NCI-H446 (cell line): ENCODE measurements at places on chromosomes 2 and 18.
A peak's percentile ranks its signal among the peaks of the same experiment; 100 is the strongest.

GRCh38 chr2:49224426-49225010 is 70.2 kb upstream of the FSHR start:
- DNase-seq = peak; percentile 88

DNA sequence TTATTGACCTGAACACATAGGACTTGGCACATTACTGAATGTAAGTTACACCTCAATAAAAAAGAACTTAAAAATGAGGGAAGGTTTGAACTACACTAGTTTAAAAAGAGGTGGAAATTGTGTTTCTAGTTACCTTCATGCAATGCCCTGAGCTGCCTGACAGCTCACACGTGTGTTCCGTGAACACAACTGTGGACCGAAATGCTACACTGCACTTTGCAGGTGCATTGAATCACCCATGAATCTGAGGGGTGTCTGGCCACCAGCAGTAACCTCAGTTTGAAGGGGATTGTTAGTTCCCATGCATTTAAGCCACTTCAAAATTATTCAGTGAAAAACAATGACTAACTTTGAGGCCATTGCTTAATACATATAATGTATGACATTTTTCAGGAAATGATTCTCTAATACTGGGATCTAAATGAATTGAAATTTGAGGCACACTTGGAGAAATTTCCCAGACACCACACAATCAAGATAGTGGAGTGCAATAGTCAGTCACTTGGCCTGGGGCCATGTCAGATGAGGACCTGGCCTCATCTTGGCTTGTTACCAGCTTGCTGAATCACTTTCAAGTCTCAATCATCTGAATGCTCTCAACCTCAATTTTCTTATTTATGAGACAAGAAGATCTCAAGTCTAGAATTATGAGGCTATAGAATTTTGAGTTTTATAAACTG is 59.3 kb downstream of the MYL12B start:
- peak; percentile 84 for DNase-seq

- no peak for DNase-seq
Observed at GRCh38 chr2:134365356-134365755, 111.5 kb downstream of the MGAT5 start.

DNA sequence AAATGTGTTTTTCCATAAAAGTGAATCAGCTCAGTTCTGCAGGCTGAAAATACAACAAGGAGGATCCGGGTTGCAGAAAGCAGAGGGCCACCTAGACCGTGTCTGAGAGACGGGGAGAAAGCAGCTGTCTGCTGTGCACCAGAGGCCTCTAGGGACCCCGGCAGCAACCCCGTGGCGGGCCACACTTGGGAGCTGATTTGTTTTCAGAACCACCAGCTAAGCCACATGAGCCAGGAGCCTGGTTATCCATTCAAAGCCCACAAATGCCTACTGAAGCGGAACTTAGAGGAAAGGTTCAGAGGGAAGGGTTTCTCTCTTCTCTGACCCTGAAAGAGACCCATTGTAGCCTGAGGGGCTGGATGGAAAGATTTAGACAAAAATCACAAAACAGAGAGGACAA is 28.4 kb upstream of the ID2 start:
- no peak for DNase-seq

- DNase-seq = no peak
Observed at GRCh38 chr2:4174796-4175195, 471.4 kb downstream of the DCDC2C start.

DNA sequence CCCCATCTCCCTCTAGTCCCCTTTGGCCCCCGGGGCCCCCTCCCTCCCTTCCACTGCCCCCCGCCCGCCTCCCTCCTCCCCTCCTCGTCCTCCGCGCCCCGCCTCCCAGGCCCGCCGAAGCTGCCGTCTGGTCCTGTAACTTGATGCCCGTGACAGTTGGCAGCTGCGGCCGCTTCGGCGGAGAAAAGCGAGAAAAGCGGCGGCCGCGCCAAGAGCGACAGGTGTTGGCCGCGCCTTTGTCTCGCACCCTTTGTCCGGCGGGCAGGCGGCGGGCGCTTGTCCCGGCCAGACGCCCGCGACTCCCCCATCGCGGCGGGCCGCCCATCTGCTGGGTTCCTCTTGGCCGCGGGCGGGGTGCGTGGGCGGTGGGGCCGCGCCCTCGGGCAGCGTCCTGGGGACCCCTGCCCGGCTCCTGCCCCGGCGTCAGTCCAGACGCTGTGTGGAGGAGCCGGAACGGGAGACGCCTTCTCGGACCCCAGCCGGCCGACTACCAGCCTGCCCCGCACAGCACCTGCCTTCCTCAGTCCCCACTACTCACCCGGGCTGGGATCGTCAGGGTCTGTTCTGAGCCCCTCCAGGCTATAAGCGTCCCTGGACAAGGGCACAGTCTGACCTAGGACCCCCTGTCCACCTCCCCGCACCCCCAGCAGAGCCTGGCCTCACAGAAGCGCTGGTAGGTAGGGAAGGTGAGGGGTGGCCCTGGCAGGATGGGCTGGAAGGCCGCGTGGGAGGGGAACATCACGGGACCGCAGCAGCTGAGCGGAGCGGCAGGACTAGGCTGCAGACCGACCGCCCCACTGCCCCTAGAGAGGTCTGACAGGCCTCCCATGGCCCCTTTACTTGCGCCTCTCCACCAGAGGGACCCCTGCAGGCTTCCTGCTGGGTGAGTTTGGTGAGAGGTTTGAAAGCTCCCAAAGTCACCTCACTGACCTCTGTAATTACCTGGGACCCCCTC is 1.2 kb upstream of the HES6 start:
- peak; percentile 78 for DNase-seq

- no peak for DNase-seq
Observed at GRCh38 chr2:204335451-204336058, 209.7 kb upstream of the PARD3B start.

- DNase-seq = no peak
Observed at GRCh38 chr18:11901826-11902438, 6.2 kb downstream of the MPPE1 start.

- DNase-seq = no peak
Observed at GRCh38 chr2:239006622-239007285, 158.9 kb downstream of the TWIST2 start.

DNA sequence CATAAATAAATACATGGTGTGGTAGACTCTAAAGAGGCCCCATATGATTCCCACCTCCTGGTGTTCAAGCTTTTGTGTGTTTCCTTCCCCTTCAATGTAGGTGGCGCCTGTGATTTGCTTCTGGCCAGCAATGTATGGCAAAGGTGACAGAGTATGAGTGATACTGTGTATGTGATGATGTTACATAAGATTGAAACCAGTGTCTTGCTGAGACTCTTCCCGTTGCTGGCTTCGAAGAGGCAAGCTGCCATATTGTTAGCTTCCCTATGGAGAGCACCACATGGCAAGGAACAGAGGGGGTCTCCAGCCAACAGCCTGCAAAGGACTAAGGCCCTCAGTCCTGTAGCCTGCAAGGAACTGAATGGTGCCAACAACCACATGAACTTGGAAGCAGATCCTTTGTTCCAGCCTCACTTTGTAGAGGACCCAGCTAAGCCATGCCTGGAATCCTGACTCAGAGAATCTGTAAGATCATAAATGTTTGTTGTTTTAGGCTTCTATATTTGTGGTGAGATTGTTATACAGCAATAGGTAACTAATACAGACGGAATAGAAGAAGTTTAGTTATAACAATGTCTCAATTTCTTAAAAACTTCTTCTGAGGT is 1.7 kb upstream of the SMAD4 start:
- no peak for DNase-seq

GRCh38 chr2:98389251-98389605 is 43.0 kb downstream of the CNGA3 start:
- DNase-seq = no peak

GRCh38 chr18:45688833-45689232 is 35.1 kb upstream of the SLC14A1 start:
- no peak for DNase-seq

- DNase-seq = no peak
Observed at GRCh38 chr2:54594048-54594447, 129.4 kb upstream of the EML6 start.

DNA sequence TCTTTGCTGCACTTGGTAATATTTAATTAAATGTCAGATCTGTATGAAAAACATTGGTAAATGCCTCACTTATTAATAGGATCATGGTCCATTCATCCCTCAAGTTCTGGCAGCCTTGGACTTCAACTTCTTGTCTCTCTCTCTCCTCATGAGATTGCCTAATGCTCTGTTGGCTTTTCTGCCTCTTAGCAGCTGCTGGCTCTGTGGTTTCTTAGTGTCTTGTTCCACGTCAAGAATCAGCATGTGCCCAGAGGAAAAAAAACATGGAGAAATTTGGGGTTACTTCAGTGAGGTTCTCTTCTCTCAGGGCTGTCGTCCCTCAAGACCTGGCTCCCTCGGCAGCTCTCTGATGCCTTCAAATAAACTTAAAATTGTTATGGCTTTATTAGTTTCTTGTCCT is 75.4 kb downstream of the TAF4B start:
- no peak for DNase-seq

DNA sequence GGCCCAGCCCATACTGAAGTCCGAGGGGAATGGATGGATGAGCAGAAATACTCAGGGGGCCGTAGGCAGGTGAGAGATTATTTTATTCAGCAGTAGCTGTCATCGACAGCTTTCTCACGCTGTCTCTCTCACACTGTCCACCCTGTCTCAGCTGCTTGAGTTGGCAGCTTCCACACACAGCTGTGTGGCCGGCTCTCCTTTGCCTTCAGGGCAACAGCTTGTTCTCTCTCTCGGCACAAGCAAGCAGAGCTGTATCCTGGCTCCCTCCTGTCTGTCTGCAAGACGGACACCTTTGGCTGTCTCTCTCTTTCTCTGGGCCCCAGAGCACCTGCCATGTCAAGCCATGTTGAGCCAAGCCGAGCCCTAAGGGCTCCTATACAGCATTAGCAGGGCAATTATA is 9.8 kb upstream of the PAPOLG start:
- no peak for DNase-seq

- DNase-seq = no peak
Observed at GRCh38 chr2:144535300-144535699, 15.4 kb upstream of the ZEB2 start.

- no peak for DNase-seq
Observed at GRCh38 chr2:127172306-127172705, 47.8 kb downstream of the CYP27C1 start.

DNA sequence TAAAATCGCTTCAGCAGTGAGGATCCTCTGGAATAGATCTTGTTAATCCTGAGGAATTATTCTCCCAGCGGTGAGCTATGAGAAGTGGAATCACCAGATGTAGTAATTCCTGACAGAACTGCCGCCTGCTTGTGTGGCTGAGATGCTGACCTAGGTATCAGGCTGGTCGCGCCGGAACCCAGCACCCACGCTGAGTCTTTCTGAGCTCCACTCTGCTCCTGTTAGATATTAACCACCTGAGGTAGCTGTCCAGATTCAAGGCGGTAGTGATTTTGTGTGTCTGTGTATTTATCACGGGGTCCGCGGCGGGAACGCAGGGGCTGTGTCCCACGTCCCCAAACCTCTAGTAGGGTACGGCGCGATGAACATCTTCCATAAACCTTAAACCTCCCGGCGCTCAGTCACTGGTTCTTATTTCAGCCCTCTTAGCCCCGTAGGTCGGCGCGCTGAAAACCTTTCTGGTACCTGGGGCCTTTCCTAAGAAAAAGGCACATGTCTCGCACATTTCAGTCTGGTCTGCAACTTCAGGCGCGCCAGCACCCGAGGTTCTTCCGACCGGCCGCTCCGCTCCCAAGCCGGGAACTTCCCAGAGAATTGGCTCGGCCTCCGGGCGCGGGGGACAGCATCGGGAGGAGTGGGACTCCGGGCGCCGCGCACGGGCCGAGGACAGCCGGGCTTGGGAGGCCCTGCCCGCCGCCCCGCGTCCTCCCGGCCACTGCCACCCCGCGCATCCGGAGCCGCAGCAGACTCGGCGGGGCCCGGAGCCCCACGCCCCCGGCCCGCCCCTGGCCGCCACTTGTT is 542 bp upstream of the CNNM3 start:
- DNase-seq = no peak

DNA sequence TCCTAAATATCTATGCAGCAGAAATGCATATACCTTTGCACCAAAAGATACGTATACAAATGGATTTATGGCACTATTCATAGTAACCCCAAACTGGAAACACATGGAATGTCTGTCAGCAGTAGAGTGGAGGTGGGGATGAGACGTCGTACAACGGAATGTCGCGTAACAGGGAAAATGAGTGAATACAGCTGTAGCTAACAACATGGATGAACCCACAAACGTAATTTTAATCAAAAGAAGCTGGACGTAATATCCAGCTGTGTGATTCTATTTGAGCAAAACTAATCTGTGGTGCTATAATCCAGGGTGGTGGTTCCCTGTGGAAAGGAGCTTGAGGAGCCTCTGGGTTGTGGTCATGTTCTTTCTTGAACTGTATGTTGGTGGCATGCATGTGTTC is 89.9 kb downstream of the MTA3 start:
- DNase-seq = no peak

DNA sequence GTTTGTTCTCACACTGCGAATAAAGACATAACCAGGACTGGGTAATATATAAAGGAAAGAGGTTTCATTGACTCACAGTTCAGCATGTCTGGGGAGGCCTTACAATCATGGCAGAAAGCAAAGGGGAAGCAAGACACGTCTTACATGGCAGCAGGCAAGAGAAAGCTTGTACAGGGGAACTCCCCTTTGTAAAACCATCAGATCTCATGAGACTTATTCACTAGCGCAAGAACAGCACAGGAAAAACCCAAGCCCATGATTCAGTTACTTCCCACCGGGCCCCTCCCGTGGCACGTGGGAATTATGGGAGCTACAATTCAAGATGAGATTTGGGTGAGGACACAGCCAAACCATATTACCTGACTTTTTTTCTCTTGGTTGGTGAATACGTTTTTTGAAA is 51.3 kb downstream of the TMEM247 start:
- DNase-seq = no peak

DNA sequence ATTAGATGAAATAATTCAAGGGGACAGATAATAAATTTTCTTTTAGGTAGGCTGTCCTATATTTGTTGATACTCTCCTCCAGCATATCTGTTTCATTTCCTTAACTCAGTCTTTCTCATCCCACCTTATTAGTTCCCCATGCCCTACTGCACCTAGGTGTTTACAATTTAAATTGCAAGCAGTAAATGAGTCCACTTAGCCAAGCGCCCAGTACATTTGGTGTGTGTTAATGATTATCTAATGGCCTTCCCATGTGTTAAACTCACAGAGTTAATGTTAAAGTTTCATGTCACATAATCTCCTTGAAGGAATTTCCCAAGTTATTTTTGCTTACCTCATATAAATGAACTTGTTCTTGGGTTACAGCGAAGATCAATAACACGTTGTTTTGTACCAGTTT is 31.2 kb downstream of the ITGB6 start:
- DNase-seq = no peak

- DNase-seq = no peak
Observed at GRCh38 chr18:35131387-35132020, 90.3 kb downstream of the MAPRE2 start.
